ENCODE measurements at places on chromosomes 3 and 15.

DNA sequence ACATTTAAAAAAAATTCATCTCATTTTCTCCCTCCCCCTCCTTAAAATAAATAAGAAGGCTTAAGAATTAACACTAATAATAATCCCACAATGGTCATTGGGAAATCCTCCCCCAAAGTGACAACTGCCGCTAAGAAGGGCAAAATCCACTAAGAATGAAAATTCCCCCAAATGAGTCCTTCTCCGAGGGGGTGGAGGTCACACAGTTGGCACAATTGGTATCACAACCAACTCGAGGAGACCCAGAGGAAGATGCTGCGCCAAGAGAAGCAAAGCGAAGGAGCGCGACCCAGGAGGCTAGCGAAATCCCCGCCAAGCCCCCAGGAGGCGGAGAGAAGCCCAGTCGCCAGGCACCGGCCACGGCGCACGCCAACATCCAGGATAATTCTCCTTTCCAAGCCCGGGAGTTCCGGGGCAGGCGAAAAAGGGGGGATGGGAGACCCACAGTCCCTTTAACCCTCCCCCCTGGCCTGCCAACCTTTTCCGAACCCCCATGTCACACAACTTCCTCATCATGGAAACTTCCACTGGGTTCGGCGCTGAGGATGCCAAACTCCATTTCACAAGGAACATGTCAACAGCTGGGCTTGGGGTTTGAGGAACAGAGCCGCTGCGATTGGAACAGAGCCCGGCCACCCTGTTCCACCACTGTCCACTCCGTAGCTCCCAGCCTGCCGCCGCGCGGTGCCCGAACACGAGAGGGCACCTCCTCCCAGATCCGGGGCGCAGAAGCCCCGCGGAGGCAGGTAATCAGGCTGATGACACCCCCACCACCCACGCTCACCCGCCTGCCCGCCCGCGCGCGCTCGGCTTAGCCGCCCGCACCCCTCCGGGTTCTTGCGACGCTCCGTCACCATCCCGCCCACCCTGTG, 668 bp downstream of the THRB start:
- DNase-seq: no peak

- DNase-seq: peak; percentile 23
Measured at GRCh38 chr3:107588217-107588616, 65.5 kb downstream of the BBX start.

DNA sequence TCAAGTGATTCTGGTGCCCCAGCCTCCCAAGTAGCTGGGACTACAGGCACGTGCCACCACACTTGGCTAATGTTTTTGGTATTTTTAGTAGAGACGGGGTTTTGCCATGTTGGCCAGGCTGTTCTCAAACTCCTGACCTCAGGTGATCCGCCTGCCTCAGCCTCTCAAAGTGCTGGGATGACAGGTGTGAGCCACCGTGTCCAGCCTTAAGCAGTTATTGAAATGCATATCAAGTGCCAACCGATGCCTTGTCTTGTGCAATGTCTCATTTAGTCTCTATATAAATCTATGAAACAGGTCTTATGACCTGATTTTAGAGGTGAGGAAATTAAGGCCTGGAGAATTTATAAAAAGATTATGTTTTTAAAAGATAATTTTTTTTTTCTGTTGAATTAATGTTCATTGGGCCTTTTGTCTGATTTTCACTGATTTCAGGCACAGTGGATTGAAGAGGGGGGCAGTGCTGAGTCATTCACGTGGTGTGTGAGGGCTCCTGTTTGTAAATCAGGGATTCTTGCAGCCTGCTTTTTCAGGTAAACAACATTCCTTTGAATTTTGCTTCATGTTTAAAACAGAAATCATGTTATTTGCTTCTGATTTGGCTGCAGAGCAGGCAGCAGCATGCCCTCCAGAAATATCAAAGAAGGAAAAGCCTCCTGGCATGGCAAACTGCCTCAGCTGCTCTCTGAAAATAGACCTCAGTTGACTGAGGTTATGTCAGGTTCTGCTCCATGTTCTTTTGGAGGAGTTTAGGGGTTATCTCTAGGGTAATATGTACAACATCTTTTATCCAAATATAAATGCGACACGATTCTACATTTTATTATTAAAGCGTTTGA, 407.0 kb upstream of the RGMA start:
- DNase-seq: no peak

DNA sequence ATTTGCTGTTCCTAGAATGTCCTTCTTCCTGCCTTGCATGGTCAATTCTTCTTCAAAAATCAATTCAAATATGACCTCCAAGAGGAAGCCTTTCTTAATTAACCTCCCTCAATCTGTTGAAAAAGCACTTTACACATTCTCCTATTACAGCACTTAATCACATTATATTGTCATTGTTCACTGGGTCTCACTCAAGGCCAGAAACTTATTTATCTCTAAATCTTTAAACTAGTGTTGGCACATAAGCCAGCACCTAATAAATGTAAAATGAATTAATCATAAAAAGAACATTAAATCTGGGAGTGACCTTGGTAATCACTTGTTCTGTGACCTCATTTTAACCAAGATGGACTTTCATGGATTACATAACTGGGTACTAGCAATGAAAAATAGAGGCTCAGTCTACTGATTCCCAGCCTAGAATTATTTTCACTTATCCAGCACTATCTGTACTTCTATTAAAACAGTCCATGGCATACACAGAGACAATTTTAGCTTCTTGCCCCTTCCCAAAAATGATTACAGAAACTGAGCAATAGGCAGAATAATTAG, 22.1 kb downstream of the MSL2 start:
- no peak for DNase-seq

GRCh38 chr3:49721896-49722781, 1.6 kb downstream of the GMPPB start:
- DNase-seq: no peak

DNA sequence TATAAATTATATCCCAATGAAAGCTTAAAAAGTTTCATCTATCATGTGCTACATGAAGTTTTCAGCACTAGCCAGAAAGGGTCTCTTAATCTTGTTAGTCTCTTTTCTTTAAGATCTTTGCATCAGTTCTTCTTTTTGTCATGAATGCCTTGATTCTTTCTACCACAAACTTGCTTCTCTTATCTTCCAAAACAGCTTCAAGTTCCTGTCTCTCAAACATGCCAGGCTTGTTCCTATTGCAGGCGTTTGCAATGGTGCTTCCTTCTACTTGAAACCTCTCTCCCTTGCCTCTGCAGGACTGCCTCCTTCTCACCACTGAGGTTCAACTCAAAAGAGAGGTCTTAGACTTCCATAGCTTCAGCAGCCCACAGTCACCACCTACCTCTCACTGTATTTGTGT, 104.3 kb upstream of the FRMD4B start:
- DNase-seq: no peak

- DNase-seq: no peak
Measured at GRCh38 chr3:173688216-173688842, 290.8 kb downstream of the NLGN1 start.

Measured in NCI-H2029 treated with DMSO at 0.1 percent for 48 hours (cell line).